ENCODE measurements at places on chromosomes 11 and 22.
A peak's percentile ranks its signal among the peaks of the same experiment; 100 is the strongest.

DNA sequence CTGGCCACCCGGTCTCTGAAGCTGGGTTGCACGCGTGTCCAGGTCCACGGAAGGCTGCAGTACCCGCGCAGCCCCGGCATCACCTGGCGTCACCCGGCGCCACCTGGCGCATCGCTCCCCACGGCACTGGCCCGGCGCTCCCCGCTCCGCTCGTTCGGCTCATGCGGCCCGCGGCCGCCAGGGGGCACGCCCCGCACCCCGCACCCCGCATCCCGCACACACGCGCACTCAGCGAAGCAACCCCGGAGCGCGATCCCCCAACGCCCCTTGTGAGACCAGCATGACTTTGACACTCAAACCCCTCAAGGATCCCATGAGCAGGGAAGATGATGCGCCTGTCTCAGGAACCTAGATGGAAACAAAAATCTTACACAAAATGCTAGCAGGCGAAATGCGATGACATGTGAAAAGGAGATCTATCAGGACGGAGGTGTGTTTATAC lies 11.9 kb downstream of the B3GNT6 start:
- peak; percentile 65 for DNase-seq

DNA sequence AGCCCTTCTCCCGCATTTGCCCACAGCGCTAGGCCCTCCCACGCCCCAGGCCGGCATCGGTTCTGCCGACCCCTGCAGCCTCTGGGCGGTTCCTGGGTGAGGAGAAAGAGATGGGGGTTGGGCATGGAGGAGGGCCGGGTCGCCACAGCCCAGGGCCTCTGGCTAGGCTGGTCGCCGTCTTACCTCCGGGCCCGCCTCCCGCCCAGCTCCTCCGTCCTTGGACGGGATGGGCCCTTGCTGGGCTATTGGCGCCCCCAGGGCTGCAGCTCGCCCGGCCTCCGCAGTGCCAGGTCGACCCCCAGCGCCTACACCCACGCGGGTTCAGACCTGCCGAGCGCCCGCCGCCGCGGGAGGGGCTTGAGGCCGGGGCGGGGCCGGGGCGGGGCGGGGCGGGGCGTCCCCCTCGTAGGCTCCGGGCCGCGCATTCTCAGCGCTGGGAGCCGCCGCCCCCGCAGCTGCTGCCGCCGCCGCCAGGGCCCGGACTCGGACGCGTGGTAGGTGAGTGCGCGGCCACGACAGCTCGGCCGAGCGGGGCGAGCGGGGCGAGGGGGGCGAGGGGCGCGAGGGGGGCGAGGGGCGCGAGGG lies at the start of gene CD151:
Gene CD151 (plus strand): TSS at position 424 of the 585 bp plus-strand sequence. CDS start 3,118 bp downstream, outside the sequence.
- peak; percentile 81 for DNase-seq

DNA sequence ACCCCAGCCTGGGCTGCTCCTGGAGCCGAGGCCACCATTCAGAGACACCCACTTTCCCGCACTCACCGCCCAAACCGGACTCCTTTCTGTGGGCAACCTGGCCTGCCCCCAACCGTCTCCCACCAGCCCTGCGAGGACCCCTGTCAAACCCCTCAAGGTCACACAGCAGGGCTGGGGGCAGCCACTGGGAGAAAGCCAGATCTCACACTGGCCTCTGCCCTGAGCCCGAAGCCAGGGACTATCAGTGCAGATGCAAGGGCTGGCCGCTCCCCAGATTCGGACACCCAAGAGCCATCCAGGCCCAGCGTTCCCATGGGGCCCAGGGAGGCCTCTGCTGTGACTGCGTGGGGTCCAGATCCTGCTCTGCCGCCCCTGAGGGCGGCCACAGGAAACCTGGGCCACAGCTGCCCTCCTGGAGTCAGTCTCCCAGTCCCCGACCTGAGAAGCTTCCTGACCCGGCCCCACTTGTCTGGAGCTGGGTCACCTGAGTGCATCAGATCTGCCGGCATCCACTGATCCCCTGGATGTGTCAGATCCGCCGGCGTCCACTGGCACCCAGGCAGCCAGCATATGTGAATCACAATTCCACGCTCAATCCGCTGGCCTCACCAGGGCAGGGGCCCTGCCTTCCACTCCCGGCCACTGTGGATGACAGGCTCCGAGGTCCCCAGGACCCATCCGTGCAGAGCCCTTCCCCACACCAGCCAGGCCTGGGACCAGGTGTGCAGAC lies 139.7 kb downstream of the BRD1 start:
- DNase-seq, result no peak

GRCh38 chr11:19595840-19596751 lies 116.5 kb upstream of the NAV2 start:
- DNase-seq, result no peak

- DNase-seq, result no peak
These were observed 1434.8 kb downstream of the TBC1D22A start for GRCh38 chr22:48197189-48197690.

- DNase-seq, result no peak
These were observed 129.7 kb downstream of the LDLRAD3 start for GRCh38 chr11:36073411-36074203.

DNA sequence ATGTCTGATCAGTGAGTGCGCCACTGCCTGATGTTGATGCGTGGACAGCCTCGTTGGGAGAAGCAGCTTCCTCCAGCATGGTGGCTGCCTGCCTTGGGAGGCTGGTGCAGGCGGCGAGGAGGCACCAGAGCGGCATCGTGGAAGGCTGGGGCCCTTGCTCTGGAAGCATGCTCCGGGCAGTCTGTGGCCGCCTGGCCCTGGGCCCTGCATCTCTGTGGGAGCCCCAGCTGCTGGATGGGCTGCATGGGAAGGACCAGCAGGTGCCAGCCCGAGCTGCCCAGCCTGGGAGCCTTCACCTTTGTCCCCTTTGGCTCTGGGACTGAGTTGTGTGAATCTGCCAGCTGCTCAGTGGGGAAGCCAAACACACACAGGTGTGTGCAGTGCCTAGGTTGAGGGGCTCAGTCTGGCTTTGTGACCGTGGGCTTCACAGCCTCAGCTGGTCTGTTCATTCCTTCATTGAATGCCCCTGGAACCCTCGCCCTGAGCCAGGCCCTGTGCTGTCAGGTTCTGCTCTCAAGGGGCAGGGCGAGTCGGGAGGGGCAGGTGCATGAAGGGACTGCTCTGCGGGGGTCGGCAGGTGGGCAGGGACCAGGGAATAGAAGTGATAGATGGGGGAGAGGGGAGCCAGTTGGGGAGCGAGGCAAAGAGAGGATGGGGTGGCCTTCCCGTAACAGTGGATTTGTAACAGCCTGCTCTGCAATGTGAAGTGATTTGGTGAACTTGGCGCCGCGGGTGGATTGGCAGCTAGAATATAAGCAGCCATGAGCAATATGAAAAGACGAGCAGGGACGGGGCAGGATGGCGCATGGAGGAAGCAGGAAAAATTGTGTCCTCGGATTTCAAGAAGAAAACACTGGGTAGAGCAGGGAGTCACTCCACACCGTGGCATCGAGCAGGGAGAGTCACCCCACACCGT lies 354.2 kb downstream of the TBC1D22A start:
- no peak for DNase-seq

DNA sequence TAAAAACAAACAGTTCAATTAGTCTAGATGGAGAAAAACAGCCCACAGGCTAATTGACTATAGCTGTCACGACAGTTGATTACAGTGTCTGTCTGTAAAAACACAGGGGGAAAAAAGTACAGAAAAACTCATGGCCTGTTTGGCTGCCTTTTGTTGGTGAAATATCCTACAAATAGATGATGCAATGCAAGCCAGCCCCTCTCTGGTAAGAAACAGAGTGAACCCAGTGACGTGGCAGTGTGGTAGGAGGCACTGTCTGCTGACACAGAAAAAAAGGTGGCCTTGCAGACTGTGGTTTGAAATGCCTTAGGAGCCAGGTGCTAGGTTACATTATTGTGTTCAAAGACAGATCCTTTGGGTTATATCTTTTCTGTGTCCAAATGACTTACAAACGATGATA lies 431.4 kb upstream of the CCDC90B start:
- DNase-seq, result no peak

- no peak for DNase-seq
These were observed 114.6 kb upstream of the SESN3 start for GRCh38 chr11:95345651-95346050.

DNA sequence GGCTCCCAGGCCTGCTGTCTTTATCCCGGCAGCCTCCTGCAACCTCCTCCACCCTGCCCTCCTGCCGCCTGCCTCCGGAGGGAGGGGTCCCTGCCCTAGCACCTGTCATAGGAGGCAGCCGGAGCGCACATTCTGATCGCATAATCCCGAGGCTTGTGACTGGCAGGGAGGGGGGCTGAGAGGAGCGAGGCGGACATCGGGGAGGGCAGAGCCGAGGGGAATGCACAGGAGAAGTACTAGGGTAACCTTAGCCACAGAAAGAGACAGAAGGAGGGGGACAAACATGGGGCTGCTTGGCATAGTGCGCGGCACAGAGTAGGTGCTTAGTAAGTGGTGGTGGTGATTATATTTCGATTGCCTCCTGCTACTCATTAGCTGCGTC lies 9.2 kb upstream of the ALX4 start:
- DNase-seq, result no peak

DNA sequence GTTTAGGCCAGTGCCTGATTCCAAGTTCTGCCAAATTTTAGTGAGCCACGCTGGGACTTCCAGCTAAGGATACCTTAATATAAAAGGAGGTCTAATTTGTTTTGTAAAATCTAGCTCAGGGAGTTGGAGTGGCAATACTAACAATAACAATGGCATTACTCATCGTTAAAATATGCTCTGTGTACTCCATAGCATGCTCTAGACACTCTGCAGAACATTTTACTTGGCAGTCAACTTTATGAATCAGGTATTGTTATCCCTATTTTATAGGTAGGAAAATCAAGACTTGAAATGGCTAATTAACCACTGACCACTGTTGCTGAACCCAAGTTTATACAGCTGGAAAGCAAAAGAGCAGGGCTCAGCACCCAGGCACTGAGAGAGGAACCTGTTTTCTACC lies 485.0 kb upstream of the KIRREL3 start:
- DNase-seq, result no peak

GRCh38 chr11:45899448-45900174 lies 7.5 kb downstream of the FREY1 start:
- no peak for DNase-seq

- no peak for DNase-seq
These were observed 26.9 kb downstream of the CDON start for GRCh38 chr11:126035718-126036117.

DNA sequence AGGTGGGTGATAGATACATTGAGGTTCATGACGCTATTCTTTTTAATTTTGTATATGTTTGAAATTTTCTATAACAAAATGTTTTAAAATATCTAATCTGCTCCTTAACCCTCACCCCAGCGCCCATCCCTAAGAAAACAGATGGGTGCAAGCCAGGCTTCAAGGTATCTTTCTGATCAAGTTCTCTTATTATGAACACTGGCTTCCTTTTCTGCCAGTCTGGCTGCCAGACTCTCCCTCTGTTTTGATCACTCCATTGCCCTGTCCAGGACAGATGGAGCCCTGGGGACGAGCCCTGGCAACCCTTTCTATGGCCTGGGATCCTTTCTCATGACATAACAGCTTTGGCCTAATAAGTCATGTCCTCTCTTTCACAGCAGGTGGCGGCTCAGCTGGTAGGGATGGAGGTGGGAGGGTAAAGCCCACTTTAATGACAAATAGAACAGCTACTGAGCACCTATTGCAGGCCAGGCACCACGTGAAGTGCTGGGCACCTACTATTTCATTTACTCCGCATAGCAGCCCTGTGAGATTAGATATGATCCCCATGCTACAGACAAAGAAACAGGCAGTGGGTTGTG lies 38.4 kb downstream of the DRD2 start:
- DNase-seq, result no peak

DNA sequence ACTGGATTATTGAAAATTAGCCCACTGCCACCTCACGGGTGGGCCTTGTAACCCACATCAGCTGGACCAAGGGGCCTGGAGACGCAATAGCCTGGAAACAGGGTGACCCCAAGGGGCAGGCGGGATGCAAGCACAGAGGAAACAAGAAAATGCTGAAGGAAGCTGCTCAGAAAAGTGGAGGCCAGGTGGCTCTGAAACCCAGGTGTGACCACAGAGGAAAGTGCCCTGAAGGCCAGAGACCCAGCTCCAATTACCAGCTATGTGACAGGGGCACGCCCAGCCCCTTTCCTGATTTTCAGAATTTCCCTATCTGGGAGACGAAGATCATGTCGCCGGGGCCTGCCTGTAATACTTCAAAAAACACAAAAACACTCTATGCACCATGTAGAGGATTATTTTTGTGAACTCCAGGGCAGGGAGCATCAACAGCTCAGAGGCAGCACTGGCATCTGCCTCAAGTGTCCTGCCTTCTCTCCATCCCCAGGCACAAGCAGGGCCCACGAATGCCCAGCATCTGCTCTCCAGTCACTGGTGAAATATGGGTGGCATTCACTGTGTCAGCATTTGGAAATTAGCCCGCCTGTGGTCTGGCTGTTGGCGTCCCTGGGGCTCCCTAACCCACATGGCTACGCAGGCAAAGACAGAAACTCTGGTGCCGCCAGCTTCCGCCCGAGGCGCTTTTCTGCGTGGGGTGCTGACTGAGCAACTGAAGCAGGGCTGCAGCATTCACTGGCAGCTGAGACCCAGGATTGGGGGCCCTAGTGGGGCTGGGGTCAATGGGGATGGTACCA lies 6.3 kb downstream of the KCNJ1 start:
- no peak for DNase-seq

- DNase-seq, result peak; percentile 85
These were observed 1068.8 kb downstream of the DLG2 start for GRCh38 chr11:84558085-84558905.

DNA sequence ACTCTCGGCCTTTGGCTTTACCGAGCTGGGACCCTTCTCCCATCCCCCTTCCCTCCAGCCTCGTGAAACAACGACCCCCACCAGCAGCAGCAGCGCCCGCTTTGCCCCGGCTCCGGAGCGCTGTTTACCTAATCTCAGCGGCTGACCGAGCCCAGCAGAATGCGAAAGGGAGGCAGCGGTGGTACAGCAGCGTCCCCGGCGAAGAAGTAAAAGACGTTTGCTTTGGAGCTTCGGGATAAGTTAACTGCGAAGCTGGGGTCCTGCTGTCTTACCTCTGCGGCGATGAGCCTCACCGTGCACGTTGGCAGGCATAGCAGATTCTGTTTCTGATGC lies 2.0 kb upstream of the LARGE1 start:
- no peak for DNase-seq

DNA sequence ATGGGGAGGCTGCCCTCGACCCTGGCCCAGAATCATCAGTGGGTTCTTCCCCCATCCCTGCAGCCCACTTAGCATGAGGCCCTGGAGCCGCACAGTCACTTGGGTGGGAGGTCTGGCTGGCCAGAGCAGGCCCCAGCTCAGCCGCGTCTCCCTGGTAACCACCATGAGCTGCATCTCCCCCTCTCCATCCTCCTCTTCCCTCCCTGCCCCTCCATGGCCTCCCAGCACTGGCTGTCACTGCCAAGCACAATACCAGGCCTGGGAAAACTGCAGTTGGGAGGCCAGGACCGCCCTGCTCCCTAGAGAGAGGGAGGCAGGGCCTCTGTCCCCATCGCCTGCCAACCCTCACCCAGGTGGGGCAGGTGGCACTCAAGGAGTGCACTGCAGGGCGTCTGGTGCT lies 8.0 kb downstream of the CSDC2 start:
- DNase-seq, result no peak

All from Karpas-422 (cell line).